Urothelium cell line (cell line): ENCODE measurements at places on chromosomes 2 and 18.

DNA sequence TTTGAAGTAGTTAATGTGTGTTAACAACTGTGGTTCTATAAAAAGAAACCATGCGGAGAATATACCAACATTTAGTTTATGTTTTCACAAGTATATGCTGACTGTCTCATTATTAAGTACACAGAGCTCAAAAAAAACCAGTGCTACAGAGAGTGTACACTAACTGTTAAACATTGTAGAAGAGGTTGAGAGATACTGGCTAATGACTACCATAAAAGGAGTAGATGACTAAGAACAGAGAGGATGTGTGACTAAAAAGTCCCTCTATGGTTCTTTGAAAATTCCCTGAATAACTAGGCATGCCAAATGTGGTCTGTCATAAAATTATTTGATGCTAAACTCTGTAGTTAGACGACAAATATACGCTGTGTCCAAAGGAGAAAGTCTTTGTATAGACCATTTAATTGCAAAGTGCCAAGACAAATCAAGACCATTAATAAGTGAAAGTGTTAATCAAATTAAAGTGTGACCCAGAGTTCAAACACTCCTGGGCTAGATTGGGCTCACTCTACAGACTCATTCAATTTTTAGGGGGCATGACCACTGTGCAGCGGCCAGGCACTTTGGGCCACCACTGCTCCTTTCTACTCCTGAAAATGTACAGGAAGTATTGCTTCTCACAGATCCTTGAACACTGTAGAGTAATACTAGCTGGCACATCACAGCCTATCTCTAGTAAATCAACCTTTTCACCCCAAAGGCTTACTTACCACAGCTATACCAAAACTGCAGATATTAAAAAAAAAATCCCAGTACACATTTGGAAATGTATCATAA, 45.1 kb upstream of the SERTAD2 start:
- DNase-seq = peak; percentile 52

DNA sequence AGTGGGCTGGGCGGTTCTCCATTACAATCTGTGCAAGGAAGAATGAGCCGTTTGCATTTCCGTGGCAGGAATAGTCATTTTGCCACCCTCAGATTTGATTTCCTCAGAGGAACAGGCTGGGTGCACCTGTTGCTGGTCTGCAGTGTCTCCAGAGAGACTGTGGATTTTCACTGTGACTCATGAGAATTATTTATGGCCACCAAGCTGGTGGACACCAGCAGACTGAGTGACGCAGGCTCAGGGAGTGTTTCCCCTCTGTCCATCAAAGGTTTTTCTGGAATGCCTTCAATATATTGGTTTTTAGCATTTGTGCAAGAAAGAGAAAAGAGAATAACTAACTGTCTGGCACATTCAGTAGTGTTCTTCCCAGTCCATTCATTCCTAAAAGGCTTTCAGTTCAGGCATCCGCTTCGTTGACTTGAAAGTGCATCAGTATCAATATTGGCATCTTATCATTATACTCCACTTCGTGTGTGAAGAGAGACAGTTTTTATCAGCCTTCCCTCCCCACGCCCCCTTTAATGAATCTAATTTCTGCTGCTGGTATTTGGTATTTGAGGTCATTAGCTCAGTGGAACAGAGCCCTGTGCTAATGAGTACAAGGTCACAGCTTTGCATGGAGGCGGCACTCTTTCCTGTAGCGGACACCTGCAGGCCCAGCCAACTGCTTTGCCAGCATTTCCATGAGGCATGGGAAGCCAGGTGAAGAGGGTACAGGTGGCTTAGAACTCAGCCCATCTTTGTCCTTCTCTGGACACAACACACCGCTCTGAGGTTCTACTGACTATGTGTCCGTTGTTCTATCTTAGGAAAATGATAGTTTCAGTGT, 39.9 kb downstream of the PRKCE start:
- no peak for DNase-seq

GRCh38 chr18:6610466-6610865, 119.0 kb upstream of the ARHGAP28 start:
- DNase-seq = no peak

GRCh38 chr18:55539240-55539639, 48.8 kb downstream of the TCF4 start:
- DNase-seq = no peak

GRCh38 chr2:233989221-233989858, 61.2 kb upstream of the SPP2 start:
- DNase-seq = no peak

- no peak for DNase-seq
These were observed 7.2 kb downstream of the SIX3 start for GRCh38 chr2:44948565-44949328.

- peak; percentile 11 for DNase-seq
These were observed 9.7 kb downstream of the ITGA4 start for GRCh38 chr2:181466661-181467576.

DNA sequence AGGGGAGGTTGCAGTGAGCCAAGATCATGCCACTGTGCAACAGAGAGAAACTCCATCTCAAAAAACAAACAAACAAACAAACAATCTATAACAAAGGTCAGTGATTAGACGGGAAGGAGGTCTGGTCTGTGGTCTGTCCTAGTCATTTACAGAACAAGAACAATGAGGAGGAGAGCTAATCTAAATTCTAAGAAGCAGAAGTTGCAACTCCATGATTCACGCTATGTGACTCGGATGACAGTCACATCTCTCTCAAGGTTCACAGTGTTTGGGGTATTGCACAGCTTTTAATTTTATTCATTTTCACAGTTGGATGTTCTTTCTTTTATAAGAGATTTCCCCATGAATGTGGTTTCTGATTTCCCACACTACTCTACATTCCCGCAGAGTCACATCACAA, 218.7 kb upstream of the PIEZO2 start:
- DNase-seq = no peak

- DNase-seq = no peak
These were observed 211.4 kb upstream of the SLC39A10 start for GRCh38 chr2:195445639-195446038.

GRCh38 chr2:205957452-205958154, 128.4 kb downstream of the INO80D start:
- DNase-seq = no peak

- no peak for DNase-seq
These were observed 163.1 kb downstream of the GFPT1 start for GRCh38 chr2:69223759-69224511.

- DNase-seq = no peak
These were observed 72.0 kb upstream of the ACVR2A start for GRCh38 chr2:147772781-147773180.

GRCh38 chr2:71934320-71934593, 213.4 kb downstream of the CYP26B1 start:
- no peak for DNase-seq

GRCh38 chr18:66129248-66129647, 378.4 kb downstream of the CDH7 start:
- DNase-seq = no peak

DNA sequence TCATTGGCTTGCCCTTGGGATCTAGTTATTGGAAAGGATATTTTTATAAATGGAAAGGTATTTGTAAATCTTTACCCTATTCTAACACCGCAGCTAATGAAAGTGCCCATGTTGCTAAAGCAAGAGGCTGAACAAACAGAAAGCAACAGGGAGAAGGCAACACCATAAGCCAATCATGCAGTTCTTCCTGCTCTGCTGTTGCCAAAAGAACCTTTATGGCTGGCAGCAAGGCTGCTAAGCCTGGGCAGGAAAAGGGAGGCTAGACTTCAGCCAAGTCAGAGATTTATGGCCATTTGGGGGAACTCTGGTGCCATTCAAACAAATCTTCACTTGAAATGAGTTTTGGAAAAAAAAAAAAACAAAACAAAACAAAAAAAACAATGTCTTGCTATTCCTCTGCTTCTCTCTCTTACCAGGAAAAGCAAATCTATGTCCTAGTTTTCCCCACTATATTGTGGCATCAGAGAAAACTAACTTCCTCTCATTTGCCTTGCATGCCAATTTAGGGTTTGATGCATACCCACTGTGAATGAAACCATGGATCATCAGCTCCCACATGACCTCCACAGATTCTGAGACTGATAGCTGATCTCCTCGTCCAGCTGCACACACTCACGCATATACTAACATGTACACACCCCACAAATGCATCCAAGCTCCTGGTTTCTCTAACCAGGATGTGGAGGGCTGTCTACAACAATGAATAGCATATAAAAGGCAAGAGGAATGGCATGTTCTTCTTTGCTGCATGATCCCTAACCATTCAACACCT, 179.3 kb downstream of the C1D start:
- no peak for DNase-seq

DNA sequence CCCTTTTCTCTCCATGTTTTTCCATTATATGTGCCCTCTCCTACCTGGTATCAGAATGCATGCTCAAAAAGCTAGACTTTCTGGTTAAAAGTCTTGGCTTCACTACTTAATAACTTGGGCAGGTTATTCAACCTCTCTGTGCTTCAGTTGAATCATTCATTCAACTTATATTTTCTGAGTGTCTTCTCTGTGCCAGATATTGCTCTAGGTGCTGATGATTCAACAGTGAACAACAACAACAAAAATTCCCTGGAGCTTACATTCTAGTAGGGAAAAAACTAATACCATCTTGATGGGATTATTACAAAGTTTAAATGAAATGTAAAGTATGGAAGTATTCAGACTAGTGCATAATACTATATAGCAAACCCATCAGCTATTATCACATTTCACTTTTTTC, 55.2 kb downstream of the SOS1 start:
- no peak for DNase-seq

GRCh38 chr2:106970471-106971261, 84.7 kb upstream of the ST6GAL2 start:
- no peak for DNase-seq

DNA sequence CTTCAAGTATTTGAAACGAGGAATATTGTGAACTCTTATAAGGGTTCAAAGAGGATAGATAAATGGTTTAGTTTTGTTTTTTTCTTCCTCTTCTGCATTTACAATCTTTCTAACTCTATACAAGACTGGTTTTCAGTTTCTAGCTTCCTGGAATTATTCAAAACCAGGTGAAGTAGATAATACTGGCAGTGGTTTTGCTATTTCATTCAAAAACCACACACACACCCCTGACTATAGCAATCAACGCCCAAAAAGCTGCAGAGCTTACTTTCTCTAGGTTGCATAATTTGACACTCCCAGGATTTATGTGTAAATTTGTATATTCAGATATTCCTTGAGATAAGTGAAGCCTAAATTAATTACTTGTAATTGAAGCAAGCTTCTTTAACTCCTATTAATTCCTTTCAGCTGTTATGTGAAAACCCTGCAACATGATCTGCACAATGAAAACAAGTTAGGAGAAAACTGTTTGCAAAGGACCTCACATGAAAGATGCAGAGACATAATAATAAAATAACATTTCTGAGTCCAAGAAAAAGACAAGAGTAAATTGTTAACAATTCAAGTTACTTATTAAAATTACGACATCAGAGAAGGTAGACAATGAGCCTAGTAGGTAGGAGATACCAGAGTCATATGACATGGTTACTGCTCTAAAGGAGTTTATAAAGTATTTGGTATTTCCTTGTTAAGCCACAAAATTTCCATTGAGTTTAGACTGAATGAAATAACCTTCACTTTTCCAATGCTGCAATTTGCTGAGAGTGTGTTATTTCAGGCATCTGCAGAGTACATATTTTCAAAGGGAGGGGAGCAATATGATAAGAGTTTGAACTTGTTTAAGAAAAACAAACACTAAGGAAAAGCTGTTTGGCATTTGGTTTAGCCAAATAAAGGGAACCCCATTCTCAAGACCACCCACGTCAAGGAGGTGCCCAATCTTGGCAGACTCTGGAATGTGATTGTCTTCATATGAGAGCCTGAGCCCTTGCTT, 1.6 kb upstream of the NFE2L2 start:
- DNase-seq = no peak

- DNase-seq = no peak
These were observed 81.3 kb upstream of the EPB41L3 start for GRCh38 chr18:5625076-5625475.

DNA sequence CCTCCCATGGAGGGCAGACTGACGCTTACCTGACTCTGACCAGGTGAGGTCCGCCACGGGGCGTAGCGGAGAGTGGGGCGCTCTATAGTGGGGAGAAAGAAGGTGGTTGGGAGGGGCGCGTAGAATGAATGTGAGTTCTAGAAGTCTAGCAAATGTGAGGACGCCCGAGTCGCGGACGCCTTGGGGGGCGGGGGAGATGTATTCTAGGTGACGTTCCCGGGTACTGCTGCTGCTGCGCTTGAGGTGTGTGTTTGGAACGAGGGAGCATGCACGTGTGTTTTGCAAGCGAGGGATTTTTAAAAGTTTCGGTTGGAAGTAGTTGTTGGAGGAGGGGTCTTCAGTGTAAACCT, 758 bp downstream of the RIF1 start:
- DNase-seq = peak; percentile 40

DNA sequence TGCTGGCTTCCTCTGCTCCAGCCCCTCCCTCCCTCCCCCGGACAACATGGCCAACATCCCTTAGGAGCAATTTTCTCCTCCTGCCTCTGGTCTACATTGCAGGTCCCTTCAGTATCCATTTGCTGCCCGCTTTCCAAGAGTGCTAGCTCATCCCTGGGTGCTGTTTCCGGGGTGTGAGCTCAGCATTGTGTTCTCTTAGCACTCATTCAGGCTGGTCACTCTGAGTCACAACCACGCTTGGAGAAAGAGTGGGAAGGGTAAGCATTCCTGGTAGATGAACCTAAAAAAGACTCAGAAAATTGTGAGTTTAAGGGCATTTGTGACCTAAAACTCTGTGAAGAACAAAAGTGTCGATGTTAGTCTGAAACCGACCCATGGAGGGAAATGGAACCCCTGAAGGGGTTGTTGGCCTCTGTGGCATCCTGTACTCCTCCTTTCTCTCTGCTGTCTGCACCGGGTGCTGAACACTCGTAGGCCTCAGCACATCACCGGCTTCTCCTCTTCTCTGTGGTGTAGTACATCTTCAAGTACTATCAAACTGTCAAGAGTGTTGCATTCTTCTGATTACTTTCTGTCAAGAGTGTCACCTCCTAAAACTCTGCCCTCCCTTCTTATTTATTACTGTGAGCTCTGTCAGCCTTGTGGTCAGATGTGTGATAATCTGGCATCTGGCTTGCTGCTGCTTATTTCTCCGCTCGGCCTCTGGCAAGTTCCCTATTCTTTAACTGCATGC, 73.0 kb downstream of the CTNNA2 start:
- peak; percentile 74 for DNase-seq

DNA sequence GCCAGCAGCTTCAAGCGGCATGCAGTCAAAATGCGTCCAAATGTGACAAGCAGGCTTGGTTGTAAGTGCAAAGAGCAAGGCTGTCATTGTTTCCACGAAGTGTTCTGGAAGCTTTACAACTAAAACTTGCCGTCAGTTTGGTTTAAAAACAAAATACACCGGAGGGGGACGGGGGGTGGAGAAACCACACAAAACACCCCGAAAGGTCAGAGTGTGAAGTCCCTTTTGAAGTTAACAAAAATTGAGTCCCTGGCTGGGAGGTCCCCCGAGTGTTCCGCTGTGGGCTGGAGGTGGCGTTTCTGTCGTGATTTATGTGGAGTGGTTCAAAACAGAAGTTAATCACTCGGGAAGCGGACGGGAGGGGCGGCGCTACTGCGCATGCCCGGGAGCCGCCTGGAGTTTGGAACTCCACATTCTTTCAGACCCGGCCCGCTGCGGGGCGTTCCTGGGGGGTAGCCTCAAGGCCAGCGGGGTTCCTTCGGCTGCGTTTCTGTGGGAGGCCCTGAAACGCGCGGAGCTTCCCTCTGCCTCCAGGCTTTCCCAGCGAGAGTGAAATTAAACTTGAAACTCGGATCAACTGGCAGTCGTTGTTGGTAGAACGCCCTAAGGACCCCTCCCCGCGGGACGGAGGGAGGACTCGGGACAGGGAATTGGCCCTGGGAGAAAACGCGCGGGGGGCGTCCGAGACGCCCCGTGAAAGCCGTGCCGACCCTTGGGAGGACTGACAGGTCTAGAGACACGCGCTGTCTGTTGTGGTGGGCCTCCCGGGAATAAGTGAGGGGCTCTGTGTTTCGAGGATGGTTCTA, 1.4 kb downstream of the TGIF1 start:
- peak; percentile 98 for DNase-seq

- DNase-seq = no peak
These were observed 67.8 kb upstream of the LMAN1 start for GRCh38 chr18:59426855-59427254.
